ENCODE measurements at places on chromosomes 4 and X.
A peak's percentile ranks its signal among the peaks of the same experiment; 100 is the strongest.

GRCh38 chr4:130035391-130035790, 939.4 kb downstream of the C4orf33 start:
- DNase-seq: no peak

DNA sequence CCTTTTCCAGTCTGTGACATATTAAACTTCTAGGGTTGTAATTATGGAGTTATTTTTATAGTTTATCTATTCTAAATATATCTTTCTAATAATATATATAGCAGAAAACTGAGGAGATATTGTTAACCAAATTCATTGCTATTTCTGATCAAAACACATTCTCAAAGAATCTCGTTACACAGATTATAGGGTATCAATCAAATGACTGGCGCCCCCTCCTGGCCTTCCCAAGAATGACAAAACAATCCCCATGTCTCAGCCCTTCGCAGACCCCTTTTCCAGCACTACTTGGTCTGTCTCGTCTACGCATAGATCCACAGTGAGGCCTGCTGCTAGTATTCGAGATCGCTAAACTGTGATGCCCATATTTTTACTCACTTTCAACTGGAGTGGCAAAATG, 209.3 kb downstream of the GPC3 start:
- peak; percentile 9 for DNase-seq

DNA sequence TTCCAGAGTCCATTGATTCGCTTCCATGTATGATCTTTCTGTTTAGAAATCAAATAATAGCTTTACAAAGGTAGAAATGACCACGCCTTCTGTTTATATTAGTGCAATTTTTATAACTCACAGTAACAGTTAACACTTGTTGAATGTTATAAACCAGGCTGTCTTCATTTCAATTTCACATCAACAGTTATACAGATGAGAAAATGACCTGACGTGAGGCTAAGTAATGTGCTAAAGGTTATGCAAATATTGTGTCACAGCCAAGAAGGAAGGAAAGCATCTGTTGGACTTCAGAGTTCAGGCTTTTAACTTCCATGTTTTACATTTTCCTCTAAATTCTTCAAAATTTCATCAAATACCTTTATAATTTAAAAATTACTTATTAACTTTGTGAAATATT, 13.9 kb downstream of the CASP3 start:
- DNase-seq: no peak

DNA sequence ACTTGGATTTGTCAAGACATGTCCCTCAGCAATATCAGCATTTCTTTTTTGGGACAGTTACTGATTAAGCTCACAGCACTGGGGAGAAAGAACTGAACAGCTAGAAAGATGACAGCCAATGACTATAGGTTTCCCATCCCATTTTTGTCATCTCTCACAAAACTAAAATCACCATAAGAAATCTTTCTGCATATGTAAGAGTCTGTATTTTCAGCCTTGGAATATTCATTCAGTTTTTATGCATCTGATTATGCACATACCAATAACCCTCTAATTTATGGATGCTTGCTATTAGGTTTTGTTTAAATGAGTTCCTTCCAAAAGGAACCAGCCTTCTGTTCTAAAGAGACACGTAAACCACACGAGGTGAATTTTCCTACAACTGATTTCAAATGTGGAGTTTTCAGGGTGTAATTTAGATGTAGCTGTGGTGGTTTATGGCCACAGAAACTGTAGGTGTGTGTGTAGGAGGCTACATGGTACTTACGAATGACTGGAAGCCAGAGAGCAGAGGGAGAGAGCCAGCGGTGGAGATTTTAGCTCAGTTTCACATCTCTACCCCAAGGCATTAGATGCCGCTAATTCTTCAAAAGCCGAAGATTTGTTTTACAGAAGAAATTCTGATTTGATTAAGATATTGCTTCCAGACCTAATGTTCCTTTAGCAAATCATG, 55.3 kb downstream of the AFF2 start:
- DNase-seq: no peak

GRCh38 chr4:8369426-8370105, 71.0 kb downstream of the ACOX3 start:
- no peak for DNase-seq

DNA sequence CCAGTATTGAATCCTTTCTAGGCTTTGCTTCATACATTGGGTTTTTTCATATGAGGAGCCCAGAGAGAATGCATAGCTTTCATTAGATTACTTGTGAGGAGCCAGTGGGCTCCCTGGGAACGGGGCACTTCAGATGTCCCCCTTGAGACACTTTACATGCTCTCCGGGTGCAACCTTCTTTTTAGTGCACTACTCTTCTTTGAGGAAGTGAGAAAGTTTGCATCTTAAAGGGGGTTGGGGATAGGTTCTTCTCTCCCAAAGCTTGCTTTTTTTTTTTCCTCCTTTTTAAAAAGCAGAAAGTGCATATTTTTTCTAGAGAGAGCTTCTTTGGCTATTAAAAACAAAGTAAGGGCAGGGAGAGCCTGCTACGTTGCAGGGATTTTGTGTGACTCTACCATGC, 4.3 kb downstream of the HADH start:
- DNase-seq: no peak

- no peak for DNase-seq
Observed at GRCh38 chr4:73086095-73086868, 16.8 kb upstream of the COX18 start.

- no peak for DNase-seq
Observed at GRCh38 chr4:118867311-118868067, 21.2 kb upstream of the SYNPO2 start.

DNA sequence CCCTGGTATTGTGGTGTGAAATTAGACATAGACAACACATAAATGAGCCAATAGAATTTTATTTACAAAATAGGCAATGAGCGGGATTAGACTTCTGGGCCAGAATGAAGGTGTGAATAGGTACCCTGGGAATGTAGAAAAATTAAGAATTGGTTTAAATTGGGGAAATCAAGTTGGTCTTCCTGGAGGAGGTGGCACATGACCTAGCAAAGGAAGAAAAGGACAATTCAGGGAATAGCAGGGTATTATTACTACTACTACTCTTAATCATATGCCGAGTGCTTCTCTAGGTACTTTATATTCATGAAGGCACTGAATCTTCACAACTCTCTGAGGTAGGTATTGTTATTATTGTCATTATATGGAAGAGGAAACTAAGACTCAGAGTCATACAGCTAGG, 202.1 kb downstream of the LHFPL1 start:
- no peak for DNase-seq

GRCh38 chr4:93776386-93777080, 52.0 kb upstream of the ATOH1 start:
- DNase-seq: no peak

GRCh38 chr4:107037199-107037584, 1.1 kb upstream of the DKK2 start:
- no peak for DNase-seq

DNA sequence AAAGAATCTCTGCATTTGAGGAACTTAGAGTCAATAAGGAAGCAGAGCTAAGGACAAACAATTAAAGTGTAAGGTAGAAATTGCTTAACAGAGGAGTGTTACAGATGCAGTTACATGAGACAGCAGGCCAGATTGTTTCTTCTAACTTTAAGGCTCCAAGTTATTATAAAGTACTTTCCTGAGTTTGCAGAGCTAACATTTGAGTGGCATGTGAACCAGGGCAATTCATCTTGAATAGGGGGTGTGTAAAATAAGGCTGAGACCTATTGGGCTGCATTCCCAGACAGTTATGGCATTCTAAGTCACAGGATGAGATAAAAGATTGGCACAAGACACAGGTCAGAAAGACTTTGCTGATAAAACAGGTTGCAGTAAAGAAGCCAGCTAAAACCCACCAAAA, 7.6 kb upstream of the LNX1 start:
- DNase-seq: no peak

GRCh38 chr4:182748949-182749348, 168.2 kb downstream of the DCTD start:
- no peak for DNase-seq

- DNase-seq: no peak
Observed at GRCh38 chr4:87188932-87189331, 31.5 kb downstream of the KLHL8 start.

GRCh38 chr4:53128706-53129357, 237.0 kb downstream of the SCFD2 start:
- no peak for DNase-seq

DNA sequence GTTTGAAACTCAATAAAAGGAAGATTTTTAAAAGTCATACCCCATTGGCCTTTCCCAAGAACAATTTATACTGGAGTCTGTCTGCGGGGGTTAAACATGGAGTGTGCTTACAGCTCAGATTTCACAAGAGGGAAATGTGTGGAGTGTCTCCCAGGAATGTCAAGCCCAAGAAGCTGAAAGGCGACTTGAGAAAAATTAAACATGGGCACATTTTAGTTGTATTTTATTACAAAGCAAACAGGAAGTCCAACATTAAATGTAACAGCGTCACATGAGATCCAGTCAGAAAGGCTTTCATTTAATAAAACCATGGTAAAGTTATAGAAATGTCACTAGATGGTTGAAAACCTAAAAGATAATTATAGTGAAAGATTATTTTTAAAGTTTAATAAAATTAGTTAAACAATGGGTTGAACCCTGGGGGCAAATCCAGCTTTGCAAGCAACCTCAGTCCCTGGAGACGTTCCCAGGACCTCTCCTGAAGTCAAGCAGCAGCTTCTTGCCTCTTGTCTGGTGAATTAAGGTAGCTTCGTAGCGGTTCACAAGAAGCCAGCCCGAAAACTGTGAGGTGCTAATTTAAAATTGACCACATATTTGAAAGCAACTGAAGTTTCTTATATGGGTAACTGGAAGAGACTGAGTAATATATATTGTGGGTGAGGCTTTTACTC, 168.4 kb upstream of the EDNRA start:
- no peak for DNase-seq

DNA sequence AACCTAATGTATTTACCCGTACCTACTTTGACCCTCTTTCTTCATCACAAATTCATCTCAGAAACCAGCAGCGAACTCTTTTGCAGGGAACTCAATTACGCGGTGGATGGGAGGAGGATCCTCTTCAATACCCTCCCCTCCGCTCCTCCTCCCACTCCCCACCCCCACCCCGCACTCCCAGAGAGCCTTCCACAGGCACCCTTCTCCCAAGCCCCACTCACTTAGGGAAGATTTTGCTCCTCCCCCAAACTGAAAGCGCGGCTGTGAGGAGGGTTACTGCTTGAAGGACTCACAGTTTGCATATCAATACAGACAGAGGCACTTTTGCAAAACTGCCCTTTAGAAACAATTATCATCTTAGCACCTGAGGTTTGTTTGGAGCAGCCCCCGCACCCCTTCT, 960 bp upstream of the IL1RAPL1 start:
- no peak for DNase-seq

- DNase-seq: no peak
Observed at GRCh38 chr4:139458543-139458942, 4.6 kb downstream of the RAB33B start.

DNA sequence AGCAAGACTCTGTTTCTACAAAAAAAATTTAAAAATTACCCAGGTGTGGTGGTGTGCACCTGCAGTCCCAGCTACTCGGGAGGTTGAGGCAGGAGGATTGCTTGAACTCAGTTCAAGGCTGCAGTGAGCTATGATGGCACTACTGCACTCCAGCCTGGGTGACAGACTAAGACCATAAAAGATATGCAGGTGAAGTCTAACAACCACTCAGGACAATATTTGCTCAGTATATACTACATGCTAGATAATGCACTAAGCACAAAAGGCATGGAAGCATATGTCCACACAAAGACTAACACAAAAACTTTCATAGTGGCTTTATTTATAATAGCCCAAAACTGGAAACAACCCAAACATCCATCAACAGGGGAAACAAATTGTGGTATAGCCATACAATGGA, 57.7 kb upstream of the TXK start:
- no peak for DNase-seq

GRCh38 chr4:184384056-184384809, 90.1 kb downstream of the IRF2 start:
- DNase-seq: no peak

GRCh38 chr4:74059161-74059829, 20.8 kb upstream of the CXCL3 start:
- DNase-seq: no peak

GRCh38 chrX:2502668-2503519, 2.1 kb upstream of the DHRSX start:
- DNase-seq: no peak

DNA sequence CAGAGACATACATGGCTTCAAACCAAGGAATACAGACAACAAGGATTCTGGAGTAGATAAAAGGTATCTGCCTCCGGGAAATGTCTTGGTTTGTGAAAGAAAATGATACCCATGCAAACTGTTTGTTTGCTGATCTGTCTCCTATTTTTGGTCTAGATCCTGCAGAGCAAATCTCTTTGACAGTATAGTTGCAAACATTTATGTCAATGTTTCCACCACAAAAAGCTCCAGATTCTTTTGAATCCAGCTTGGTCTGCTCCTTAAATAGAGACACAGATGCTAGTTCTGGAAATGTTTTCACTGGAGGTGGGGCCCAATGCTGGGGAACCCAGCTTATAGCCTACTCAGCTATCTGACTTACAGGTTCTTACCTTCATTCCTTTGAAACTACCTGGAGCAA, 119.7 kb downstream of the ATG4A start:
- DNase-seq: no peak

DNA sequence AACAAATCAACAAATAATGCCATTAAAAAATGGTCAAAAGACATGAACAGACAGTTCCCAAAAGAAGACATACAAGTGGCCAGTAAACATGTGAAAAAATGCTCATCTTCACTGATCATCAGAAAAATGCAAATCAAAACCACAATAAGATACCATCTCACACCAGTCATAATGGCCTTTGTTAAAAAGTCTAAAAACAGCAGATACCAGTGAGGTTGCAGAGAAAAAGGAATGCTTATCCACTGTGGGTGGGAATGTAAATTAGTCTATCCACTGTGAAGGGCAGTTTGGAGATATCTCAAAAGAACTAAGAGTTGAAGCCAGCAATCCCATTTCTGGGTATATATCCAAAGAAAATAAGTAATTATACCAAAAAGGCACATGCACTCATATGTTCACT, 668.1 kb upstream of the CPEB2 start:
- DNase-seq: no peak

DNA sequence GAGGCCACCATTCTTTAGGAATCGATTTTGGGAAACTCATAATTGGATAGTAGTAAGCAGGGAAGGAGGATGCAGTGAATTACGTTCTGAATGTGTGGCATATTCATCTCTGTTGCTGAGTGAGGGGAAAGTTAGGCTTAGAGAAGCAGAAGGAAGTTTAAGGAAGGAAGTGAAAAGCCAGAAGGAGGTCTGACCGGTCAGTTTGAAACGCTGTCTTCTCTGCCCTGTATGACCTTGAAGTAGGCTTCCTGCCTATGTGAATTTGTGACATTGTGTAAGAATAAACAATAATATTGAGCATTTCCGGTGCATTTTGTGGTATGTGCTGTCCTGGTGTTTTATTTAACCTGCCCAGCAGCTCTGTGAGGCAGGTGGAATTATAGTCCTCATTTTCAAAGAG, 67.3 kb downstream of the PDLIM5 start:
- DNase-seq: no peak

DNA sequence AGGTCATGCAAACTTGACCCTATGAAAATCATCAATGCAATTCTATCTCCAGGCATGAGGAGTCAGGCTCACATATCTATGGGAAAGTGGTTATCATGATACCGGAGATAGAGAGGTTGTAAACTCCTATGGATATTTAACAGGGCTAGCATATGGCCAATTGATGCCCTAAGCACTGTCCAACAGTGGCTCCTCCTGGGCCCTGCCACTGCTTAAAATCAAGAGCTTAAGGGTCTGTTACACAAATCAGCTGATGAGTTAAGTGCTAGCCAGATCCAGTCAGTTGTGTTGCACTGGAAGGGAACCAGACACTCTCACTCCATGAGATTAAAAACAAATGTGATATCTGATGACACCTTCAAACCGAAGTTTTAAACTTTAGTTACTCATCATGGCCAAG, 337.6 kb downstream of the STIM2 start:
- no peak for DNase-seq

GRCh38 chr4:183335369-183335940, 13.2 kb upstream of the CLDN24 start:
- DNase-seq: no peak

All from stimulated activated CD8-positive, alpha-beta memory T cell treated with anti-CD3 and anti-CD28 coated beads, Interleukin-4, amount 100 ng/mL, for 1 hour (primary cell).